Tibial nerve (tissue), 4 donors: ENCODE measurements at places on chromosomes 2 and 18. TPM values are rescaled to one million over a fixed set of nuclear protein-coding genes. Genes with fewer than 3 reads are reported as not detected.
A peak's percentile ranks its signal among the peaks of the same experiment; 100 is the strongest.

- H3K4me1 ChIP-seq = no peaks in the 10 kb centered on the region
- no peaks in the 10 kb centered on the region for H3K27me3 ChIP-seq
- H3K36me3 ChIP-seq = no peaks in the 10 kb centered on the region
- no peak overlapping the region for H3K4me3 ChIP-seq
- no peak for DNase-seq
These were observed 311.5 kb downstream of the LRRTM4 start for GRCh38 chr2:77210725-77211124.

The SERPINB3 gene
- total RNA-seq = not detected

- no peaks in the 10 kb centered on the region for H3K27me3 ChIP-seq
- no peak overlapping the region for H3K27ac ChIP-seq
- no peak for DNase-seq
- H3K36me3 ChIP-seq = no peaks in the 10 kb centered on the region
- no peak overlapping the region for H3K4me3 ChIP-seq
- H3K4me1 ChIP-seq = no peaks in the 10 kb centered on the region
These were observed 92.7 kb downstream of the VWC2L start for GRCh38 chr2:214503568-214503967.

- H3K4me3 ChIP-seq = no peak overlapping the region
- H3K36me3 ChIP-seq = no peaks in the 10 kb centered on the region
- peak overlapping the region; percentile 99 for H3K27ac ChIP-seq
- H3K27me3 ChIP-seq = no peaks in the 10 kb centered on the region
- DNase-seq = no peak
- peaks cover 60% of the 10 kb centered on the region for H3K4me1 ChIP-seq
These were observed 149.2 kb downstream of the TGIF1 start for GRCh38 chr18:3599195-3599594.

- H3K4me1 ChIP-seq = peaks cover 33% of the 10 kb centered on the region
- no peak for DNase-seq
- no peaks in the 10 kb centered on the region for H3K27me3 ChIP-seq
- peak overlapping the region; percentile 76 for H3K27ac ChIP-seq
- H3K4me3 ChIP-seq = no peak overlapping the region
These were observed 121.8 kb downstream of the SETBP1 start for GRCh38 chr18:44802508-44802907.

GRCh38 chr2:180205621-180206235, 198.6 kb upstream of the CWC22 start:
- no peaks in the 10 kb centered on the region for H3K27me3 ChIP-seq
- H3K4me3 ChIP-seq = no peak overlapping the region
- no peaks in the 10 kb centered on the region for H3K4me1 ChIP-seq

The CXCR2 gene
- not detected for total RNA-seq

The LCT gene
- under 0.01 TPM for total RNA-seq

DNA sequence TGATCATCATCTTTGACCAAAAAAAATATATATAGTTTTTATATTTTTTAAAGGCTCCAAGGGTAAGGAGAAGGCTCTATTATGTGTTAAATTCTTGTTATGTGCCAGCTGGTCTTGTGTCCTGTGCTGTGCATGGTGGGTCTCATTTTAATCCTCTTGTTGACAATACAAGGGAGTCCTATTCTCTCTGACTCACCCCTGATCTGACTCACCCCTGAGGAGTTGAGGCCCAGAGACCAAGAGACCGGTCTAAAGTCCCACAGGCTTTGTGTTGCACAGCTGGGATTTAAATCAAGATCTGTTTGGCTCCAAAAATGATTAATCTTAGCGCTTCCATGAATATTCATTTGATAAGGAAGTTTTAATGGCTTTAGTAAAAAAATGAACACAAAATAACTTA, 25.7 kb downstream of the MC2R start:
- no peaks in the 10 kb centered on the region for H3K36me3 ChIP-seq
- no peak overlapping the region for H3K4me3 ChIP-seq
- H3K27me3 ChIP-seq = no peaks in the 10 kb centered on the region
- H3K27ac ChIP-seq = no peak overlapping the region
- no peaks in the 10 kb centered on the region for H3K4me1 ChIP-seq

GRCh38 chr2:40386177-40386576, 65.7 kb downstream of the SLC8A1 start:
- no peak overlapping the region for H3K4me3 ChIP-seq
- H3K36me3 ChIP-seq = no peaks in the 10 kb centered on the region
- no peaks in the 10 kb centered on the region for H3K27me3 ChIP-seq
- no peaks in the 10 kb centered on the region for H3K4me1 ChIP-seq
- H3K27ac ChIP-seq = no peak overlapping the region

The ASPRV1 gene
- 6.0 TPM for total RNA-seq

- no peaks in the 10 kb centered on the region for H3K4me1 ChIP-seq
- H3K27ac ChIP-seq = no peak overlapping the region
- no peaks in the 10 kb centered on the region for H3K27me3 ChIP-seq
- H3K36me3 ChIP-seq = no peaks in the 10 kb centered on the region
- DNase-seq = no peak
These were observed 931.3 kb downstream of the CPS1 start for GRCh38 chr2:211487733-211488132.

The VPS4B gene
- total RNA-seq = 33.4 TPM

DNA sequence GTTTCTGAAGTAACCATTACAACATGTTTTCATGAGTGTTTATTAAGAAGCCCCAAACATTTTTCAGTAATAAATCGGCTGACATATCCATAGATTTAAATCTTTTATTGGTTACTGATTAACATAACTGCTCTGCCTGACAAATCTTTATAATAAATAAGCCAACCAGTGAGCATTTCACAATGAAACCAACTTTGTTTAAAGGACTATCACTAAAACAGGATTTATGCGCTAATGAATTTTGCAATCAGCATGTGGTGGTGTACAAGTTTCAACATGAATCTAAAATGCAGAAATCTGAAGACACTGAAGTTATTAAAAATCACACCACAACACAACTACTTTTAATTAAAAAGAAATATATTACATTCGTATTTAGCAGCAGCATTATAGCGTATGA, 166.7 kb downstream of the MEIS1 start:
- H3K4me3 ChIP-seq = no peak overlapping the region
- H3K4me1 ChIP-seq = no peaks in the 10 kb centered on the region
- DNase-seq = no peak
- no peaks in the 10 kb centered on the region for H3K27me3 ChIP-seq
- H3K36me3 ChIP-seq = no peaks in the 10 kb centered on the region

DNA sequence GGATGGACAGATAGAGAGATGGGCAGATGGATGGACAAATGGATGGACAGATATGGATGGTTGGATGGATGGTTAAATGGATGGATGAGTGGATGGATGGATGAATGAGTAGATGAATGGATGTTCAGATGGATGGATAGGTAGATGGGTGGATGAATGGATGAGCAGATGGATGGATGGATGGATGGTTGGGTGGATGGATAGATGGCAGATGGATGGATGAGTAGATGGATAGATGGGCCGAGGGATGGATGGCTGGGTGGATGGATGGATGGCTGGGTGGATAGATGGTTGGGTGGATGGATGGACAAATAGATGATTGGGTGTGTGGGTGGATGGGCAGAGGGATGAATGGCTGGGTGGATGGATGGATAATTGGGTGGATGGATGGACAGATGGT, 98.9 kb upstream of the OTOS start:
- H3K27me3 ChIP-seq = no peaks in the 10 kb centered on the region
- H3K27ac ChIP-seq = no peak overlapping the region

The CD226 gene
- total RNA-seq = 0.39 TPM

The RTTN gene
- 38.7 TPM for total RNA-seq

DNA sequence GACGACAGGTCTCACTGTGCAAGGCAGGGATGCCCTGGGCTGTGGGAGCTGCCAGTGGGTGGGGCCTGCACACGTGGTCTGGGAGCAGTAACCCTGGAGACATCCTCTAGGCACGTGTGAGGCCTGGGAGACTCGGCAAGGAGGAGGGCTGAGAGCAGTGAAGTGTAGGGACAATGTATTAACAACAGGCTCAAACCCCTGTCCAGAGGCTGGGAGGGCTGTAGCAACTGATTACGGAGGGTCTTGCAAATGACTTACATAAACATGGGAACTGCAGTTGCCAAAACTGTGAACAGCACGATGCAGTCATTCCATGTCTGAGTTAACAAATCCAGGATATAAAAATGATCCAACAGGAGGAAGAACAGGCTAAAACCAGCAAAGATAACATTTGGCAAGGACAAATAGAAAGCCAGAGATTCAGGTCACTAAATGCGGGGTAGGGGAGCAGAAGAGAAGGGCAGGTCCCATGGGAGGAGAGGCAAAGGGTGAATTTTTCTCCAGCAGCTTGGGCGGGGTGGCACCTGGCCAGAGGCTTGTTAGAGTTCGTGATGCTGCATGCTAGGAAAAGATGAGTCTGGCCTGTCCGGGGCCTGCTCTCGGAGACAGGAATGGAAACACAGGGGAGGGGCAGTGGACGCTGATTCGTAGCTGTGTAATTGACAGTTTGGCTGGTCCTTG, 44.9 kb downstream of the CYP27C1 start:
- peak; percentile 43 for DNase-seq
- no peaks in the 10 kb centered on the region for H3K27me3 ChIP-seq
- H3K36me3 ChIP-seq = no peaks in the 10 kb centered on the region

- H3K36me3 ChIP-seq = no peaks in the 10 kb centered on the region
- no peaks in the 10 kb centered on the region for H3K4me1 ChIP-seq
- H3K27me3 ChIP-seq = no peaks in the 10 kb centered on the region
- H3K27ac ChIP-seq = no peak overlapping the region
- DNase-seq = no peak
These were observed 82.5 kb upstream of the MAP3K20 start for GRCh38 chr2:172993139-172993538.

DNA sequence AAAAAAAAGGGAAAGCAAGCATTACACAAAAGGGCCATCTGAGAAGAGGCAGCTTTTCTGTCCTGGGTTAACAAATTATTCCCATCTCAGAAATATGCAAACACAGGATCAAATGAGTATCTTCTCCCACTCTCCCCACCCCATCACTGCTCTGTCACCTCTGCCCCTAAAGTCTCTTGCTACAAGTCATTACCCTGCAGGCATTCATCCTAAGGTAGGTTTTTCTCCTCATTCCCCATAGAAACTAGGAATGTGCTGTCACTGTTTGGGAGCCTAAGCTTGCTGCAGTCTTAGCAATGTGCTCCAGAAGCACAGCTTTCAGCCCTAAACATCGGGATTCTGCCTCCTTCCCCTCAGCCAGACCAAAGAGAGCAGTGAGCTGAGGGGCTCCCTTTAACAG, 3.6 kb downstream of the LRRTM1 start:
- DNase-seq = no peak
- peaks cover 19% of the 10 kb centered on the region for H3K4me1 ChIP-seq
- H3K27me3 ChIP-seq = no peaks in the 10 kb centered on the region
- no peak overlapping the region for H3K4me3 ChIP-seq

DNA sequence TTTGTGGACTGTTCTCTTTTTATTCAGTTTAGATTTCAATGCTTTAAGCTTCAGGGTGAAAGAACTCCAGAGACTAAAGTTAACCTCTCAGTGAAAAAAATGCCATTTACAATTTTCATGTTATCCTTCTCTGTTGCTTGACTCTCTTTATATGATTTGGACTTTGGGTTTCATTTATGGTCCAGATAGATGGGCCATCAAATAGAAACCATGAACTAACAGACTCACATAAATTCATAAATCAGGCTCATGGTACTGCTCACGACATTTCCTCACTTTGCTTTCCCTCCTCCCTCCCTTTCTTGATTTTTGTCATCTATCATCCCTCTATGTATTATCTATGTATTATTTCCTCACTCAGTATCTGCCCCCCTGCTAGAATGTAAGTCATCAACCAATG, 10.0 kb downstream of the FAM110C start:
- no peak for DNase-seq
- no peaks in the 10 kb centered on the region for H3K4me1 ChIP-seq
- H3K27ac ChIP-seq = no peak overlapping the region

GRCh38 chr2:65193446-65193845, 34.2 kb upstream of the ACTR2 start:
- no peaks in the 10 kb centered on the region for H3K4me1 ChIP-seq
- no peak overlapping the region for H3K27ac ChIP-seq
- DNase-seq = no peak
- no peaks in the 10 kb centered on the region for H3K27me3 ChIP-seq
- no peak overlapping the region for H3K4me3 ChIP-seq
- H3K36me3 ChIP-seq = no peaks in the 10 kb centered on the region

The TWIST2 gene
- total RNA-seq = 101 TPM

DNA sequence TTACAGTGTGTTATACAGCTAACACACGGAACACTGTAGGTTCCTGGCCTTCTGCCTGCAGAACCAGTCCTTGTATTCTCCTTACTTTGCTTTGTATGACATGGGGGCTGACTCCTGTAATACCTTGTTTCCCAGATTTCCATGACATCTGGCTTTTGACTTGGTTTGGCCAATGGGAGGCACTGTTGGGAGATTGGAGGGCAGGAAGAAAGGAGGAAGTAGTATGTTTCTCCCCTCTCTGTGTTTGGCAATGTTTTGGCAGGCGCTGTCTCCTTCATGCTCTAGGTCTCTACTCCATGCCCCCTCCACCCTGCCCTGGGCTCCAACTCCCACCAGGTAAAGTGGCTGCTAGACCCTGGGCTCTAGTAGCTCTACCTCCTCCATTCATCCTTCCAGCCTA, 331.1 kb upstream of the SLC14A2 start:
- no peaks in the 10 kb centered on the region for H3K27me3 ChIP-seq
- H3K36me3 ChIP-seq = no peaks in the 10 kb centered on the region
- H3K4me1 ChIP-seq = no peaks in the 10 kb centered on the region

DNA sequence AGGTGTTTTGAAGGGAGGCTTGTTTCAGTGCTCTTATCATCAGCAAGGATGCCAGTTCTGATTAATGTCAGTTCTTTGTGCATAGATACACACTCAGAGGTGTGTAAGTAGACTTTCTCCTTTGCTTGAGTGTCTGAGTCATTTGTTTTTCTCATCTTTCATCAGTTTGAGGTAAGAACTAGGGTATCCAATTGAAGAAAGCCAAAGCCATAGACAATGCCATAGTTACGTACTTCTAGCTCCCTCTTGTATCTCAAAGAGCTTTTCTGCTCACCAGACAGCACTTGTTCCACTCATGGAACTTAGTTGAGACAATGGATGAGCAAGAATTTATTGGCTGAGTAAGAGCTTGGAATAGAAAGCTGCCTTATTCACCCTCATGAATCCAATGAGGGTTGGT, 520.1 kb downstream of the PIK3C3 start:
- no peak overlapping the region for H3K4me3 ChIP-seq
- DNase-seq = no peak
- no peak overlapping the region for H3K27ac ChIP-seq
- H3K4me1 ChIP-seq = no peaks in the 10 kb centered on the region
- no peaks in the 10 kb centered on the region for H3K36me3 ChIP-seq
- no peaks in the 10 kb centered on the region for H3K27me3 ChIP-seq

The AGXT gene
- not detected for total RNA-seq

The LRRC30 gene
- total RNA-seq = not detected

GRCh38 chr2:225052703-225053102, 10.4 kb upstream of the DOCK10 start:
- H3K27ac ChIP-seq = no peak overlapping the region
- no peaks in the 10 kb centered on the region for H3K27me3 ChIP-seq
- no peak for DNase-seq
- H3K36me3 ChIP-seq = no peaks in the 10 kb centered on the region
- H3K4me3 ChIP-seq = no peak overlapping the region

- no peaks in the 10 kb centered on the region for H3K36me3 ChIP-seq
- H3K27ac ChIP-seq = no peak overlapping the region
- H3K4me1 ChIP-seq = no peaks in the 10 kb centered on the region
- H3K27me3 ChIP-seq = no peaks in the 10 kb centered on the region
These were observed 60.1 kb upstream of the GLI2 start for GRCh38 chr2:120675460-120676130.

The PAX8 gene
- total RNA-seq = 6.5 TPM
